ENCODE measurements at places on chromosomes 13 and 19. TPM values are rescaled to one million over a fixed set of nuclear protein-coding genes. Genes with fewer than 3 reads are reported as not detected.

- DNase-seq, result no peak
These were observed 27.6 kb upstream of the MATK start for GRCh38 chr19:3813473-3814392.

GRCh38 chr19:2166741-2167738 is 3.3 kb downstream of the DOT1L start:
- DNase-seq, result no peak

DNA sequence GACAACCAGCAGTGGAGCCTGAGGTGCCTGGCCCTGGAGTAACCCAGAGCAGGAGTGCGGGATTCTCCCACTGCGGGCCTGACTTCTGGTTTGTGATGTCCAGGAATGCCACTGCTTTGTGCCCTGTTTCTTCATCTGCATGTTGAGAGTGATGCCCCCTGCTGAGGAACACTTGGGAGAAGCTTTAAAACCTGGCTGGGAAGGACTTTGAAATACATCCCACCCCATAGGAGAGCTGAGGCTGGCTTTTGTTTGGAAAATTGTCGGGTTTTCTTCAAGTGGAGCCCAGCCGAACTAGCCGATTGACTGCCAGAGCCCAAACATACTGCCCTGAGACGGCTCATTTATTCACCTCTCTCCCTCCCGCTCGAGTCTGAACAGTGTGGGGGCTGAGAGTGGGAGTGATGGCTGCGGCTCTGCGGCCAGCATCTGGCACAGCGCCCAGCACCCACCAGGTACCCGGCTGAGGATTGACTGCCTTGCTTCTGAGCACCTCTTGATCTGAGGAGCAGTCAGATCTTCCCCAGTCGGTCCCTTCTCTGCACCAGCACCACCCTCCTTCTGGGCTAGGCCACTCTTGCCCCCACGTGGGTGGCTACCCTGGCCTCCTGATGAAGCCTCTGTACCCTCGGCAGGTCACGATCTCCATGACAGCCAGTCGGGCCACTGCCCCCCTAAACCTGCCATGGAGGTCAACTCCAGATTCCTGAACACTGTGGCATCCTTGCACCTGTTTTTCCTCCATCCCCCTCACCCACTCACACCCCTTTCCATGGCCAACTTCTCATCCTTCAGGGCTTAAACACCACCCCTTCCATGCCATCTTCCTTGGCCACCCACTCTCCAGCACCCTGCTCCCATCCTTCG is 148.9 kb downstream of the SIPA1L3 start:
- no peak for DNase-seq

RFPL4AL1 gene
- total RNA-seq, result not detected

TMIGD2 gene
- total RNA-seq, result 5.2 TPM

ONECUT3 gene
- not detected for total RNA-seq

ZNF699 gene
- 11.3 TPM for total RNA-seq

BSG gene
- total RNA-seq, result 152 TPM
